ENCODE measurements at places on chromosomes 5 and 9.

GRCh38 chr9:135517407-135517822, 3.8 kb upstream of the LCN1 start:
- no peak for DNase-seq

- DNase-seq, result peak; percentile 25
Measured at GRCh38 chr5:1659100-1659981, 135.6 kb upstream of the LPCAT1 start.

- DNase-seq, result no peak
Measured at GRCh38 chr5:96816991-96817390, 9.2 kb upstream of the ERAP1 start.

DNA sequence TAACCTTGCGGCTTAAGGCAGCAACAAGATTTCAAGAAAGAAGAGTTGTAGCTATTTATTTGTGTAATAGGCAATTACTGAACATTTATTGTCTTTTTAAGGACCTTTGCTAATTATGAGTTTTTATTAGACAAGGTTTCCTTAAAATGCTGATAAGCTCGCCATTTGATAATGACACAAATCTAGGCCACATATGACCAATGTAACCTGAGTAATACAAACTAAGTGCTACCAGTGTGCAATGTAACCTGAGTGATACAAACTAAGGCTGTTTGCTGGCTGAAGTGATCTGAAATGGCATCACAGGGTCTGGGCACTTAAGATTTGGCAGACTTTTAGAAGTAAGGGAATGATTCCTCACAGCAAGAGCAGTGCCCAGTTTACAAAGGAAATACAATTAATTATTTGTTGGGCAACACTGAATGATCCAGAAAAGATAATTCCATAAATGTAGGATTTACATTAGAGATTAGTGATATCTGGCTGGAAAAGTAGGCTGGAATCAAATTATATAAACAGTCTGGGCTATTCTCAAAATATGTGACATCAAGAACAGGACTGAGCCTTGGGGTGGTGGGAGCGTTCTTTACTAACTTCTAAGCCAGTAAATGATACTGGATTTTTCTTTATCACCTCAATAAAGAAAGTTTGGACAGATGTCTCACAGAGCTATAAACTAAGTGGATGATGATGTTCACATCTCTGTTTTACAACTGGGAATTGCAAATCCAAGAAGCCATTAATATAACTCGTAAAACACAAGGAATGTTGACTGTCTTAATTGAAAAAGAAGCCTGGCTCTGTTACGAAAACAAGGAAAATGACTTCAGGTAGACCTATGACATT, 54.8 kb downstream of the MRPS27 start:
- no peak for DNase-seq

DNA sequence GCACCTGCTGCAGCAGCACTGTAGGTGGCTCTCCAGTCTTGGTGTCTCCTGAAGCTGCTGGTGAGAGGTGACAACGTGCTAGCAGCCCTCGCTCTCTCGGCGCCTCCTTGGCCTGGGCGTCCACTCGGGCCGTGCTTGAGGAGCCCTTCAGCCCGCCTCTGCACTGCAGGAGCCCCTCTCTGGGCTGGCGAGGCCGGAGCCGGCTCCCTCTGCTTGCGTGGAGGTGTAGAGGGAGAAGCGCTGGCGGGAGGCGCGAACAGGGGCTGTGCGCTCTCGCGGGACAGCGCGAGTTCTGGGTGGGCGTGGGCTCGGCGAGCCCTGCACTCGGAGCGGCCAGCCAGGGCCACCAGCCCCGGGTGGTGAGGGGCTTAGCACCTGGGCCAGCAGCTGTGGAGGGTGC, 62.2 kb upstream of the CNOT6 start:
- no peak for DNase-seq

GRCh38 chr9:100602342-100602801, 24.5 kb downstream of the CAVIN4 start:
- no peak for DNase-seq

GRCh38 chr5:74124826-74125225, 498.8 kb downstream of the ARHGEF28 start:
- no peak for DNase-seq

- no peak for DNase-seq
Measured at GRCh38 chr9:113461285-113461684, 2.2 kb upstream of the RGS3 start.

DNA sequence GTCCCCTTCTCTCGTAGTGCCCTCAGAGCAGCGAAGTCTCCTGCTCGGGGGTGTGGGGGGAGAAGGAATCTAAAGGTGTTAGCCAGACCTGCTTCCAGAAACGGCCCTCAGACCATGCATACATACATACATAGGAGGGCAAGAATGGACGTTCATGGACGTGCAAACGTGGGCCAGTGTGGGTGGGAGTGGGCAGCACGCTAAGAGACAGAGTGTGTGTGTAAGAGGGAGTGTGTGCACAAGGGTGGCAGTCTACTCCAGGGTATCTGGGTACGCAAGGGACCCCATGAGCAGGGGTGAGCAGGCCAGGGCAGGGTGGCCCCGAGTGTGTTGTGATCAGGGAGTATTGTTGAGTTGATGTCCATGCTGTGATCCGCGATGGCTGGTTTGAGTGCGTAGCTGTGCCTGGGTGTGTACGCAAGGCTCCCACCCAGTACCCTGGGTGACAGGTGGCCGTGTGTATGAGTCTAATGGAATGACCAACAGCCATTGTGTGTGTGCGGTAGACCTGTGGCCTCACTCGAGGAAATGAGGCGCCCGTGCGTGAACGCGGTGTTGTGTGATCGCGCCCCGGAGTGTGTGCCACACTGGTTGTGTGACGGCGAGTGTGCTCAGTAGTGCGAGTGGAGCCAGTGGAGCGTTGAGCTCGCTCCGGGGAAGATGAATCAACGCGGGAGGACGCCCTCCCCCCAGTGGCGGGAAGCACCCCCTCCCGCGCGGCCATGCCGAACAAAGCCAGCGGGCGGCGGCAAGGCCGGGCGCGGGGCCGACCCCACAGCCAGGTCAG, 826 bp downstream of the GPRIN1 start:
- no peak for DNase-seq

DNA sequence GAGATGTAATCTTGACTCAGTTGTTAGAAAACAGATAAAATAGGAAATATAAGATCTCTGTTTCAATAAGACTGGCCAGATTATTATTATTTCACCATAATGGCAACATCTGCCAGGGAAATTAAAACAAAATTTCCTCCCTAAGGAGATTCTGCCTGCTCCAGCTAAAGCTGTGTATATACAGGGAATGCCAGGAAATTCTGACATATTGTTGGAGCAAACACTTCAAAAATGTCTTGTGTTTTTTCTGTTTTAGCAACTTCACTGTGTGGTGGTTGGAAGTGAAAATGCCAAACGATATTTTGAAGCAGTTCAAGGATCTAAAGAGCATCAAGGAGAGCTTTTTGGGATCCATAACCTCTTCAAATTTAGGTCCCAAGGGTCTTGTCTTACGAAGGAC, 90.8 kb downstream of the ERCC6L2 start:
- no peak for DNase-seq

- no peak for DNase-seq
Measured at GRCh38 chr5:5613261-5613990, 190.9 kb downstream of the ICE1 start.

- DNase-seq, result no peak
Measured at GRCh38 chr9:6538666-6539071, 106.9 kb downstream of the GLDC start.

DNA sequence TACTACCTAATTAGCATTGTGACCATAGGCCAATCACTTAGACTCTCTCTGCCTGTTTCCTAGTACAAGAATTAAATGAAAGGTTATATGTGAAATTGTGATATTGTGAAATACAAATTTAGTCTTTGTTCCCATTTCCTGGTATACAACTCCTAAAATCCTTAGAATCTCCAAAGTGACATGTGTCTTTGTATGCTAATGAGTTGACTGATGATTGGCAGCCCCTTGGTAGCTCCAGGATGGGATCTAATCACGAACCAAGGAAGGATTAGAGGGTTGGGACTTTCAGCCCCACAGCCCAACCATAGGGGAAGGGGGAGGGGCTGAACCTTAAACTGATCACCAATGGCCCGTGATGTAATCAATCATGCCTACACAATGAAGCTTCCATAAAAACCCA, 31.6 kb downstream of the ATP6V0E1 start:
- DNase-seq, result no peak

DNA sequence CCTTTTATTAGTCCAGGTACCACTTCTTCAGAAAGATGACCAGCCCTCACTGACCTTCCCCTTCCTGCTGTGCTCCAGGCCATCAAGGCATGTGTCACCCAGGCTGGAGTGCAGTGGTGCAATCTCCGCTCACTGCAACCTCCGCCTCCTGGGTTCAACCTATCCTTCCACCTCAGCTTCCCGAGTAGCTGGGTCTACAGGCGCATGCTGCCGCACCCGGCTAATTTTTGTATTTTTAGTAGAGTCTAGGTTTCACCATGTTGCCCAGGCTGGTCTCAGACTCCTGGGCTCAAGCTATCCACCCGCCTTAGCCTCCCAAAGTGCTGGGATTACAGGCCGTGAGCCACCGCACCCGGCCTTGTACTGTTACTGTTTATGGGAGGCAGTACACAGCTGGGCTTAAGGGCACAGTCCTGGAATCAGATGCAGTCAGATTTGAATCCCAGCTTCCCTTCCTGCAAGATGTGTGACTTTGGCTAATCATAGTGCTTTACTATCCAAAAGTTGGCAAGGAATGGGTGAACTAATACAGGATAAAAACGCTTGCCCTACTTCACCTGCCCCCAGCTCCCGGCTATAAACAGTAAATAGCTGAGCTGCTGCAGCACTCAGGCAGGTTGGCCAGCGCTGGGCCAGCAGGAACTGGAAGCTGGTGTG, 483 bp upstream of the EIF4EBP3 start:
- DNase-seq, result no peak

GRCh38 chr5:142716963-142717362, 31.1 kb upstream of the FGF1 start:
- no peak for DNase-seq

DNA sequence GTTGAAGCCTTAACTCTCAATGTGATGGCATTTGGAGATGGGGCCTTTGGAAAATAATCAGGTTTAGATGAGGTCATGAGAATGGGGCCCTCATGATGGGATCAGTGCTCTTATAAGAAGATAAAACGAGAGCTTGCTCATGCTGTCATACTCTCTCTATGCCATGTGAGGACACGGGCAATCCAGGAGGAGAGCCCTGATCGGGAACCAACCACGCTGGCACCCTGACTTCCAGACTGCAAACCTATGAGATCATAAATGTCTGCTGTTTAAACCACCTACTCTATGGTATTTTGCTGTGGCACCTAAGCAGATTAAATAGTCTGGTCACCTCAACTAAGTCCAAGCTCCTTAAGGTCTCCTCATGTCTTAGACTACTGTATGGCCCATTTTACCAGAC, 10.0 kb downstream of the HMGCS1 start:
- DNase-seq, result no peak

- DNase-seq, result no peak
Measured at GRCh38 chr5:153565822-153566221, 75.4 kb downstream of the GRIA1 start.

DNA sequence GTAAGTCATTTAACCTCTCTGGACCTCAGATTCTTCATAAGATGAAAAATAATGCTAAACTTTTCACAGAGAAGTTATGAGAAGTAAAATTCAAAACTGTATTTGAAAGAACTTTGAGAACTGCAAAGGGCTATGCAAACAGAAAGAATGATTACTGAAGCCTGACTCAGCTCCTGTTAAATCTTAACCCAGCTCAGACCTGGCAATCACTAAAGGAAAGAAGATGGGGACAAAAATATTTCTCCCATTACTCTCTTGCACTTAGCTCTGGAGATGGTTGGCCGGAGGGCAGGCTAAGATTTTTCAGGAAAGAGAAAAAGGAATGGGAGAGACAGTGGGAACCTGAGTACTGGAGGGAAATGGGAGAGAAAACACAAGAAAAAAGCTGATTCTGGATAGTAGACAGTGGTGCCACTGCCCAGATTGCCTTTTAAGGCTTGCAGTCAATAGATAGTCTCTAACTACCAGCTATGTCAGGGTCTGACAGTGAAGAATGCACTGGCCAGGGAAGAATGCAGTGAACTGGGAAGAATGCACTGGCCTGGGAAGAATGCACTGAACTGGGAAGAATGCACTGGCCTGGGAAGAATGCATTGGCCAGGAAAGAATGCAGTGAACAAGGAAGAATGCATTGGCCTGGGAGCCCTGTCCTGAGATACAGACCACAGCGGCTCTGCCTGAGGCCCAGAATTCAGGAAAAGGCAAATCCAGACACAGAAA, 25.2 kb upstream of the CEMIP2 start:
- no peak for DNase-seq

- DNase-seq, result no peak
Measured at GRCh38 chr5:81300921-81301270, 491 bp upstream of the ZCCHC9 start.

GRCh38 chr5:172661526-172661925, 20.5 kb downstream of the NEURL1B start:
- no peak for DNase-seq

- no peak for DNase-seq
Measured at GRCh38 chr5:140131967-140132409, 6.3 kb downstream of the IGIP start.

DNA sequence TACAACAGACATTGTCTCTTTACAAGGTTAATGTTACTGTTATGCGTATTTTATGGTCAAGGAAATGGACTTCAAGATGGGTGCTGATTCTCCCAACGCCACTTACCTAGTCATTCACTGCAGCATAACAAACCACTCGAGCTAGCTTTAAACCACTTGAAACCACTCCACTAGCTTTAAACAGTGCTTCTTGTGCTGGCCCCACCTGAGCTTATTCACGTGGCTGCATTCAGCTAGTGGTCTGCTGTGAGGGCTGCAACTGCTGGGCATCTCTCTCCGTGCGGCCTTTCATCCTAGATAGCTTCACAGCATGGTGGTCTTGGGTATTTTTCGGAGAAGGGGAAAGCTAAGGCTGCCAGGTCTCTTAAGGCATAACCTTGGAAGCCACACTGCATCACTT, 3.5 kb upstream of the HRH2 start:
- DNase-seq, result no peak

DNA sequence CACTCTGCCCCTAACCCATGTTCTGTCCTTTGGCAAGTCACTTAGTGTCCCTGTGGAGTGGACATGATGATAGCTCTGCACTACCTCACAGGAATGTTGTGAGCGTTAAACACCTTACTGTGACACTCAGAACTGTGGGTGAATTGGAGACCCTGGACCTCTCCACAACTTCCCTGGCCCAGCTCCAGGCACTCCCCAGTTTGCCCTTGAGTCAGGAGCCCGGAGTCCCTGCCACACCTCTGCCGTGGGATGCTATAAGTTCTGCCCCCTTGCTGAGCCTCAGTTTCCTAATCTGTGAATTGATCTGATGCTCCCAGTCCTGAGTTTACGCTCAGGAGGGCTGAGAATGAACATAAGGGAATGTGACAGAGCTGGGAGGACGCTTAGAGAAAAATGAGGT, 34.4 kb downstream of the GSN start:
- no peak for DNase-seq

GRCh38 chr5:168364750-168365550, 73.5 kb downstream of the WWC1 start:
- DNase-seq, result no peak

DNA sequence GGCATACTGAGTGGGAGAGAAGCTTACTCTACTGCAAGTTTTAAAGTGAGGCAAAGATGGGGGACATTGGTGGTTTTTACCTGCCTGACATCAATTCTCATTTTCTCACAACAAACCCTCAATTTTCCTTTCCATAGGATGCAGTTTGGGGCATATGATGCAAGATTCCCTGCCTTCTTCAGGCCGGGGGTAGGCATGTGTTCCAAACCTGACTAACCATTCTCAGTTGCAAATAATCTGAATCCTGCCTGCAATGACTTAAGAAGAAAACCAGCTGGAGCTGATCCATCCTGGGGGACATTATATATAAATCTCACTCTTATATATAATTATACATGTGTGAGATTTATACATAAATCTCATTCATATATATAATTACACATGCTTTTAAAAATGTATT, 223.6 kb upstream of the EFNA5 start:
- DNase-seq, result no peak
